ENCODE measurements at places on chromosomes 11 and 22.

GRCh38 chr11:134120921-134121526 is 52.2 kb downstream of the JAM3 start:
- peak; percentile 91 for DNase-seq

- DNase-seq, result no peak
Measured at GRCh38 chr22:23925020-23925606, 30.9 kb downstream of the MIF start.

- no peak for DNase-seq
Measured at GRCh38 chr11:124879493-124880289, 14.5 kb downstream of the ROBO3 start.

DNA sequence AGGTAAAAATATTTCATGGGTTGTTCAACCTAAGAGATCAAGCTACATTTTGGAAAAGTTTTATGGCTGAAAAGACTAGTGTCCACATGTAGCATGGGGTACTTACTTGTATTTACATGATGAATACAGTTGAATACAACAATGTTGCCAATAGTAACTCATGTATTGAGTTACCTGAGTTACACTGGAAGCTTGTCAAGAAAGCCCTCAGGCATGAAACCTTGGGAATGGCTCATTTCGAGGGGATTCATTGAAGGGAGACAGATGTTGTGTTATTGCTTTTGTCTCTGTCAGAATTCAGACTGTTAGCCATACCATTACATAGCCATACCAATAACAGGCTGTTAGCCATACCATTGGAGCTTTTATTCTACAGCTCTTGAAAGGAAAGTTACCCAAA is 9.2 kb downstream of the OR51F2 start:
- DNase-seq, result no peak

GRCh38 chr11:71183878-71184277 is 68.5 kb downstream of the SHANK2 start:
- DNase-seq, result no peak
